ENCODE measurements at places on chromosomes 5 and 9.

DNA sequence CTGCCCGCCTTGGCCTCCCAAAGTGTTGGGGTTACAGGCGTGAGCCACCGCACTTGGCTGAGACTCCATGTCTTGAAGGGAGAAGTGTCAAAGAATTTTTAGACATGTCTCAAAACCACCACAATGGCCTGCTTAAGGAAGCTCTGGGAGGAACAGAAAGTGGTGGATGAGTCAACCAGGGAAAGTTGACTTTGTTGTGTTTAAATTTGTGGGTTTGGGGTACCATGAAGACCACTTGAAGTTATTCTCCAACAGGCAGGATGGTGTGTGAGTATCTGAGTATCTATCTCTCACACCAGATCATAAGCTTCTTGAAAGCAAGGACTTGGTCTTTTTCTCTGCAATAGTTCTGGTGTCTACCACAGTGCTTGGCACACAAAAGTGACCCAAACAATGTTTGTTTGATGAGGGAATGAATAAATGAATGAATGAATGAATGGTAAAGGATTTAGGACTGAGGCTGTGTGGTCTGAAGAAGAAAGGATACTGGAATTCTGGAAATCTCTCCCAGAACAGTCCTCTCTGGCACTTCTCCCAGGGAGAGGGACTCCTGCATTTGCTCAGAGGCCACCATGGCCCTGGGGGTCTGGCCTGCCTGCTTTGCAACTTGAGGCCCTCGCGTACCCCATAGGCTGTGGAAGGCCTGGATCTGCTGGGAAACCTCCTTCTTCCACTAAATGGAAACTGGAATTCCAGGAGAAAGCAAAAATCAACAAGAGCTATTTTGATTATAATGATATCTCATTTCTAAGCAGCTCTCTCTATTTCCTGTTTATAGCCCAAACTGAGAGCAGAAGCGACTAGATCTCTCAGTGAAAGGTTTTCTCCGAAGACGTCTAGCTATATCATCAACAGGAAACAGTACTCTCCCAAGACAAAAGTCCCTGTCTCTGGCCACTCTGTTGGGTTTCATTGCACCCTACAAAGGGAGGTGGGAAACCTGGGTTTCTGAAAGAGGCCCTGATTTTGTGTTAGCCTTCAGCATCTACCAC, 187.9 kb downstream of the PALM2AKAP2 start:
- DNase-seq: no peak

DNA sequence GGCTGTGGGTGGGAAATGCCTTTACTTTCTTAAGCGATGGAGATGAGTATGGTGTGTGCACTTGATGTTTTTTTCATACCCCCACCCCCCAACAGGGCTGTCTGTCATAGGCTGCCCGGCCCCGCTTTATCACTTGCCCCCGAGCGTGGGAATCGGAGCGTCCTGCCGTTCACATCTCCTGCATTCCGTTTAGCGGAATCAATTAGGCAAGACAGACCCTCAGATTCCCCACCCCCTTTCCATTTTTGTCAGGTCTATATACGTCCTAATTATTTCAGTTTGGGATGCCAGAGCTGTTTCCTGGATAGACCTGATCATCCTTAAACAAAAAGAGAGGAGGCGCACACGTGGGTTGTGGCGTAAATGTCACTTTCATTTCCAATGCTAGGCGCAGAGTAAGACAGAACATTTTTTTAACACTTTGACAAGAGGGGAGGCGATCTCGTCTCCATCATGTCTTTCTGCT, 217.2 kb downstream of the MEF2C start:
- peak; percentile 55 for DNase-seq

DNA sequence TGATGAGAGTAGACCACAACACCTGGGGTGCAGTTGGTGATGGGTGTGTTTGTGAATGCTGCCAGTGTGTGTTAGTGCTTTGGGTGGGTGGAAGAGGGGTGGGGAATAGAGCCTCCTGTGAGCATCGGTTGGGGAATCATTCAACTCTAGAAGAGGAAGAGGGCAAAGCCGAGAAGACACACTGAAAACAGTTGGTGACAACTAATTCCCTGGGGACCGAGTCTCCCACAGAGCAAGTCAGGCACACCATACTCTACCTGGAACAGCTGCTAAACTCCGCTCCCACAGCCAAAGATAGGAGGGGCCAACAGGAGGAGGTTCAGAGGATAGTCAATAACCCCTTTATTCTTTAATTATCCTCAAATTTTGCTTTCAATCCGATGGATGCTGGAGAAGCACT, 1.6 kb upstream of the ARHGEF39 start:
- no peak for DNase-seq

- no peak for DNase-seq
Measured at GRCh38 chr9:109411069-109411761, 86.9 kb downstream of the PTPN3 start.

DNA sequence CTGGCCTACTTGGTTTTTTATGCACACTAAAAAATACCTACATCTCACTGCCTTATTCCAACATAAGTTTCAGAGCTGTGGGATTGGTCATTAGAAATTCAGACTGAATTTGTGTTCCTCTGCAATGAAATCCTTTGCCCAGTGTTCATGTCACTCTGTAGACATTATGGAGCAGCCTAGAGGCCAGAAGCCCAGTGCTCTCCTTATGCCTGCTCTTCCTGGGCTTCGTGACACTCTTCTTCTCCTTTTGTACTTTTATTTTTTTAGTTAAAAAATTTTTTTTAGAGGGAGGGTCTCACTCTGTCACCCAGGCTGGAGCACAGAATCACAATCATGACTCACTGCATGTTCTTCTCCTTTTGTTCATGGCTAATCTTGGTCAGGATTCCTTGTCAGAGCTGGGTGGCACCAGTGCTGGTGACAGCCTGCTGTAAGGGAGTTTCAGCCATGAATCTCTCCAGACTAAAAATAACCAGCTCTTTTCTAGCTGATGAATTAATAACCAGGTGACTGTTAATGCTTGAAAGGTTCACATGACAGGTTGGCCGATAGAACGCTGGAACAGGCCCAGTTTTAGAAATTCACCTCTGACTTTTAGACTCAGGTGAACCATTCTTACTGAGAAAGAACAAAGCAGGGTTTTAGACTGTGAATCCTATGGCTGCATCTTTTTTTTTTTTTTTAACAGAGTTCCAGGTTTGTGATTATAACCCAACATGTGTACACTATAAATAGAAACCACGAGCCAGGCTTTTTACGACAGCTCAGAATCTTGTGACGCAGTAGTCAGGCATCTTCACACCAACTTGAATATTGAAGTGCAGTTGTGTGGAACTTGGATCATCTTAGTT, 34.1 kb upstream of the C5orf47 start:
- DNase-seq: peak; percentile 55

- no peak for DNase-seq
Measured at GRCh38 chr5:142324136-142324870, 518 bp downstream of the SPRY4 start.

- DNase-seq: no peak
Measured at GRCh38 chr9:116599342-116599884, 87.7 kb upstream of the TRIM32 start.

DNA sequence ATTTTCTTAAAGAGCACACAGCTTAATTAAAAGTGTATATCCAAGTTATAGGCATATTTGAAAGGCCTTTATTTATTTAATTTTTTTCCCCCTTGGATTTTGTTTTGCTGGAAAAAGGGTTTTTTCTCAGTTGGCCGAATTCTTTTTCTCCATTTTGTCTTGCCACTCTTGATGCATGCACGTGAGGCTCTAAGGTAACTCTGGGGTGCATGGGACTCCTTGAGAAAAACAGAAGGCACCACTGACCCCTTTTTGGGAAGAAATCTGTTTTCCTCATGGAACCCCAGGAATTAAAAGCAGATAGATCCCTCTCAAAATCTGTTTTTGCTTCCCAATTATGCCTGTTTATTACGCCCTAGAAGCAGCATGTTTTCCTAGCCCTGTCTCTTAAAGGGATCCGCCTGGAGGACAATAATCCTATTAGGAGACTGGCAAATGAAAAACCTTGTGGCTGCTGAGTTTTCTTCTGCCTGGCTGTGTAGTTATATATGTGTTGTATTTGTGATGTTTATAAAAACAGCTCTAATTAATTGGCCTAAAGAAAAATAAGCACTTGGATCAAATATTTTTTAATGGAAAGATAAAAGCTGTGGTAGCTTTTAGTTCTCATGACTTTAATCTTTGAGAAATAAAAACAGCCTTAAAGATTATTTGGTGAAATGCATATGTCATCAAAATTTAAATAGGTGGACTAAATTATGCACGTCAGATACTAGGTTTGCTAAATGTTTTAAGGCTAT, 435.1 kb upstream of the CDH9 start:
- DNase-seq: peak; percentile 18

DNA sequence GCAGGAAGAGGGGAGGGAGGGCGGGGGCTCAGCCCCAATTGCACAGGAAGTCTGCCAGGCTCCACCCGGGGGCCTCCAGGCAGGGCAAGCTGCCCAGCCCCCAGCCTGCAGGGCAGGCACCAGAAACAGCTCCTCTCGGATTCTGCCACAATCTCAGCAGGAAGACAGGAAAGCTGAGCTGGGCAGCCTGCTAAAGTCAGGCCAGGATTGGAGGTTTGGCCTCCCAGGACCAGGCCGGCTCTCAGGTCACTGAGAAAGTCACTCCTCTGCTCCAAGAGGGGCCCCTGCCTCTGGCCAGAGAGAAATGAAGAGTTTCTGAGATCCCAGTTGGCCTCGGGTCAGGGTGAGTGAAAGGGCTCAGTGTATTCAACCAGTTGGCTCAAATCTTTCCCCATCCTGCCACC, 54.6 kb upstream of the STXBP1 start:
- no peak for DNase-seq

DNA sequence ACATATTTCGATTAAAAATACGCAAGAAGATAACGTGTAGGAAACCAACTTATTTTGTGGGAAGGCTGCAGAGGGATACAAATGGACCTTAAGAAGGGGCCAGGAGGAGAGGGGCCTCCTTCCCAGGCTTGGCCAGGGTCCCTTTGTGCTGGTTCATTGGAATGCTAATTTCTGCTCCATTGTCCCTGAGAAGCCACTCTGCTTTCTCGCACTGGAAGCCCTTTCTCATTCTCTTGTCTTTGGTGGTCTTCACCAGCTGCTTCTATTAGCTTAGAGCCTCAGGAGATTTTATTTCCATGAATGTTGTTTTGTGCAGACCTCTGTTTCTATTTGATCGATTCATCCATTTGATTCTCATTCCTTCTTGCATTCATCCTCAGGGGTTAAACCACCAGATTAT, 325.4 kb downstream of the TMEM38B start:
- DNase-seq: no peak

GRCh38 chr5:98804066-98804465, 30.6 kb downstream of the RGMB start:
- no peak for DNase-seq

DNA sequence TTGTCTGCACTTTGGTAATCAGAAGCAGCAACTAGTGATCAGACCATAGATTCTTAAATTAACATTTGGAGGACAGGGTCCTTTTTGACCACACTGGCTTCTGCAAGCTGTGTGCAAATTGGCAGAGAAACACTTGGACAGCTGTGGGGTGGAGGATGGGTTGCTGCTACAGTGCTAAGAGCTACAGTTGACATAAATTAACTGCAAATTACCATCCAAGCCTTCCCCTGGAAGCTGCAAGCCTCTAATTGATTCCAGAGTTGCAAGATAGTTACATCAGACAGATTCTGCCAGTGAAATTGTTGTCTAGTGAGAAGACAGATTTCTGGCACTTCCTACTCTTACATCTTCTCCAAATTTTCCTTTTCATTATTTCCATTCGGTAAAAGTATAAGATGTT, 517.7 kb downstream of the DIRAS2 start:
- DNase-seq: no peak

GRCh38 chr9:133242241-133242640, 32.8 kb downstream of the ABO start:
- no peak for DNase-seq

- DNase-seq: no peak
Measured at GRCh38 chr9:89701221-89701798, 96.5 kb downstream of the GADD45G start.

- DNase-seq: no peak
Measured at GRCh38 chr5:144547098-144547499, 376.4 kb downstream of the KCTD16 start.

- no peak for DNase-seq
Measured at GRCh38 chr5:154059039-154059430, 20.3 kb downstream of the MFAP3 start.

DNA sequence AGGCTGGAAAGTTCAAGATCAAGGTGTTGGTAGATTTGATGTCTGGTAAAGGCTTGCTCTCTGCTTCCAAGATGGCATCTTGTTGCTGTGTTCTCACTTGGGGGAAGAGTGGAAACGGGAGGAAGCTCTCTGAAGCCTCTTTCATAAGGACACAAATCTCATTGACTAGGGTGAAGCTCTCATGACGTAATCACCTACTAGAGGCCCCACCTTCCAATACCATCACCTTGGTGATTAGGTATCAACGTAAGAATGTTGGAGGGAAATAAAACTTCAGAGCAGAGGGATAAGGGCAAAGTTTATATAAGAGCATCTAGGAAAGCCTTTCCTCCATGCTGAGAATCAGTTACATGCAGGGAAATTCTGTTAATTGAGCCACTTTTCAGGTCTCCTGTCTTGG, 15.4 kb upstream of the KLF9 start:
- no peak for DNase-seq

DNA sequence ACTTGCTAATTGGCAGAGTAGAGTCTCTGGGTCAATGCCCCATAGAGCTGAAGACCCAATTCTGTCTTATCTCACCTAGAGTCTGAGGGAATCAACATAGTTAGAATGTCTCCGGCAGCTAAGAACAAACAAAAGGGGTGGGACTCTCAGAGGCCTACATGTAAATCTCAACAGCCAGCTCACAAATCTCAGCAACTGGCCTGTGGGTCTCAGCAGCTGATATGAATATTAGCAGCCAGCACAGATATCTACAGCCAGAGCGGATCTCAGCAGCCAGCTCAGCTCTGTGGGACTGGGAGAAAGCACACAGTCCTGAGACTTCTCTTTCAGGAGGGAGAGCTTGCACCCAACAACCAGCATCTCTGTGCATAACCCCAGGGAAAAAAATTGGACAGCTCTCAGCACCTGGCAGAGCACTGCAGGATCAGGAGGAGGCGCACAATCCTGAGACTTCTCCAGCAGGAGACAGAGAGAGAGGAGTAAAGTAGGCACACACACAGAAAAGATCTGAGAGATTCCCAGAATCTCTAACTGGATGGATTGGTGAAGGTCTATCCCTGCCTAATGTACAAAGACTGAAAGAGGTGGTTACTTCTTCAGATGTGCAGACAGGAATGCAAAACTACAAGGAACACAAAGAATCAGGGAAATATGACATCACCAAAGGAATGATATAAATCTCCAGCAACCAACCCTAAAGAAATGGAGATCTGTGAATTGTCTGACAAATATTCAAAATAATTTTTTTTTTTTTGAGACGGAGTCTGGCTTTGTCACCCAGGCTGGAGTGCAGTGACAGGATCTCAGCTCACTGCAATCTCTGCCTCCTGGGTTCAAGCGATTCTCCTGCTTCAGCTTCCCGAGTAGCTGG, 29.2 kb downstream of the KLF4 start:
- no peak for DNase-seq

GRCh38 chr5:164799391-164799790, 1294.0 kb downstream of the MAT2B start:
- DNase-seq: no peak

- DNase-seq: peak; percentile 46
Measured at GRCh38 chr5:72878854-72879253, 62.4 kb downstream of the TNPO1 start.

- DNase-seq: no peak
Measured at GRCh38 chr9:3898461-3899218, 372.8 kb upstream of the RFX3 start.

GRCh38 chr5:168269937-168270330, 21.5 kb upstream of the WWC1 start:
- no peak for DNase-seq

GRCh38 chr9:79193001-79193400, 378.8 kb upstream of the TLE4 start:
- DNase-seq: no peak
